ENCODE measurements at places on chromosomes 13 and 19.

DNA sequence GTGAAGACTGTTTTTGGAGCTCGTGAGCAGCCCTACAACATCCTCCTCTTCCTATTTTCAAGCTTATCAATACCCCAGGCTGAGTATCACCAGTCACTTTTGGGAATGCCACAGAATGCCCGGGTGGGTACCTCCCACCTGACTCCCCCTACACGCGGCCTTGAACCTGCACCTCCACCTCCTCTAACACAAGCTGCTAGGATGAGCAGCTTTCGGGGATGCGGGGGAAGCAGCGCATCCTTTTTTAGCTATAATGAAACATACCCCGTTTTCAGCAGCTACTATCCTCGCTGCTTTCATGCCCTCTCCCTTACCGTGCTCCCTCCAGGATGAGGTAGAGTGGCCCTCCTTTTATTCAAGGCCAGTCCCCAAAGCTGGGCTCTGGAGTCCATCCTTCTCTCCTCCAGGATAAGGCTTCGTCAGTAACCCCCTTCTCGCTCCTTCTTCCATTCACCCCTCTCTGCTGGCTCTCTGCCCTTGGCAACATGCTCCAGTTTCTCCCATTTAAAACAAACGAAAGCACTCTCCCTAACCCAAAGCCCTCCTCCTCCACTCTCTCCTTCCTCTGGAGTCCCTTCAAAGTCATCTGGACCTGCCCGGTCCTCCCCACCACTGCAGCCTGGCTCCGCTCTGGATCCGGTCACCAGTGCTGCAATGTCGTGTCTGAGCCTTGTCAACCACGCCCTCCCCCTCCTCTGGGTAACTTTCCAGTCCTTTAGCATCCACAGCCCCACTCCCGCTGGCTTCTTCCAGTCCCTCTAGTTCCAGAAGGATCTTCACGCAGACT lies 55.3 kb downstream of the STK24 start:
- no peak for DNase-seq

DNA sequence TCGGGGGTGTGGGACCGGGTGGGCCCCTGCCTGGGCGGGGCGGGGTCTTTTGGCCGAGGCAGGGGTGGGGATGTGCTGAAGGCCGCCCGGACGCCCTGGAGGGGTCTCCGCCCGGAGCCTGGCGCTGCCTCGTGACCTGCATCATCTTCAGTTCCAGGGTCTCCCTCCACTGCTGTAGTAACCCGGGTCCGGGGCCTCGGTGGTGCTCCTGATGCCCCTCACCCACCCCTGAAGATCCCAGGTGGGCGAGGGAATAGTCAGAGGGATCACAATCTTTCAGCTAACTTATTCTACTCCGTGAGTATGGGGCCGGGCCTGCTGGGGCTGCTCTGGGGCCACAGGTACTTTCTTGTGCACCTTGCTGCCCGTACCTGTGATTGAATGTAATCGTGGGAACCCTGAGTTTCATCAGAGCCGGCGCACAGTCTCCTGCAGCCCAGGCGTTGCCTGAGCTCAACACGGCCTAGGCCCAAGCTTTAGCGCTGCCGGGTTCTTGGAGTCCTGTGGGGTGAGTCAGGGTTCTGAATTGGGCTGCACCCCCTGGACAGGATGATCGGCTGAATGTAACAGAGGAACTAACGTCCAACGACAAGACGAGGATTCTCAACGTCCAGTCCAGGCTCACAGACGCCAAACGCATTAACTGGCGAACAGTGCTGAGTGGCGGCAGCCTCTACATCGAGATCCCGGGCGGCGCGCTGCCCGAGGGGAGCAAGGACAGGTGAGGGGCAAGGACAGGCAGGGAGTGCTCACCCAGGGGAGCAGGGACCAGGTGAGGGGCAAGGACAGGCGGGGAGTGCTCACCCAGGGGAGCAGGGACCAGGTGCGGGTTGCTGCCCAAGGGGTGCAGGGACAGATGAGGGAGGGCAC lies 10.5 kb downstream of the PEAK3 start:
- no peak for DNase-seq

DNA sequence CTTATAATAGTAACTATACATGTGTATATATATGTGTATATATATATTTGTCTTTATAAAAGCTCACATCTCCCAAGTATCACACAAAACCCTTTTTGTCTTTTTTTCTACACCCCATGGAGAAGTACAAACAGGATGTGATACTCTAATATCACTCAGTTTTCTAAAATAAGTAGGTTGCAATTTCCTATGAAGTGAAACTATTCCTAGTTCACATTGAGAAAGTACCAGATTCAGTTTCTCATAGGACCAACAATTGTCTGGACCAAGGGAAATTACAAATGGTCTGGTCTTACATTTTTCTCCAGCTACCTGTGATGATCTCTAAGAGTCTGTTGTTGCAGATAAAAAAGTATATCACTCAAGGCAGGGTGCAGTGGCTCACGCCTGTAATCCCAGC lies 17.9 kb upstream of the LILRB1 start:
- no peak for DNase-seq

DNA sequence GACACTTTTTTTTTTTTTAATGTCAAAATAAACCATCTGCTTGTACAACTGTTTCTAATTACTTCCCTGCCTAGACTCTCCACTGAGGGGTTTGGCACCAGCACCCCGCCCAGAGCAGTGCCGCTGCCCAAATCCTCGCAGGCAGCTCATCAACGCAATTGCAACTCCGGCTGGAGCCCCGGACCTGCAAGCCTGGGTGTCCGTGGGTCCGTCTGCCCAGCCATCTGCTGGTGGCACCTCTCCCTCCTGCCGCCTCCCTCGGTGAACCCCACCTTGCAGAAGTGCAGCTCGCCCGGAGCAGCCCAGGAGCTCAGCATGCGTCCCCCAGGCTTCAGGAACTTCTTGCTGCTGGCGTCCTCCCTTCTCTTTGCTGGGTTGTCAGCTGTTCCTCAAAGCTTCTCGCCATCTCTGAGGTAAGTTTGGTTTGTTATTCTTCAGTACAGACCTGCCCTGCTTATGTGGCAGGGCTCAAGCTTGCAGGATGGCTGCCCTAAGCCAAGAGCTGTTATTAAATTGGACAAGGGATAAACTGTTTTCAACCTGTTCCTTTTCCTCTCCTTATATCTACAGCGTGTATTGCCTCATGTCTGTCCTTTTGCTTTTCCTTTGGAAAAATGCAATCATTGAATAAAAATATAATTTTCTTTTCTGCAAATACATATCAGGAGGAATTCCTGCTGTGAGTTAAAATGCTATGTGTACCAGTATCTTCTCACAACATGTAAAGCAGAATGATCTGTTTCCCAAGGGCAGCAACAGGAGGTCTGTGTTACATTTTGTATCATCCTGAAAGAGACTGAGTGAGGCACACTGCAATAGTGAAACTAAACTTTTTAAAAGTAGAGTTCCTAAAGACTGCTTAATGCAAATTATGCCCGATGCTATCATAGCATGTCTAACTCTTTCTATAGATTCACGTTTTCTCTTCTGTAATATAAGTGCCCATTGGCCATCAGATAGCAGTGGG lies at the start of gene ITGBL1:
Gene ITGBL1 (plus strand): TSS at position 157 of the 967 bp plus-strand sequence. CDS start 159 bp downstream, at position 316.
- no peak for DNase-seq

GRCh38 chr13:88097541-88097940 lies 426.4 kb downstream of the SLITRK5 start:
- no peak for DNase-seq

DNA sequence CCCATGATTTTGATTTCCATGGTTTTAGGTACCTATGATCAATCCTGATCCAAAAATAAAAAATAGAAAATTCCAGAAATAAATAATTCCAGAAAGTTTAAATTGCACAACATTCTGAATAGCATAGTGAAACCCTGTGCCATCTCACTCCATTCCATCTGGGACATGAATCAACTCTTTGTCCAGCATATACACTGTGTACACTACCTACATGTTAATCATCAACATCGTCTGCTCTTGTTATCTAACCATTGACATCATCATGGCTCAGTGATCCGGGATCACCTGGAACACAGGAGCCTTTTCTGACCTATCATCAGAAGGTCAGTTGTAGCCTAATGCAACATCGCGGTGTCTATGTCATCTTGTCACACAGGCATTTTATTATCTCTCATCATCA lies 75.6 kb downstream of the MYO16 start:
- DNase-seq, result no peak

Measured in muscle of back (tissue), 13 donors.